ENCODE measurements at places on chromosomes 6 and 20.

- no peak for DNase-seq
Observed at GRCh38 chr20:19934792-19935491, 82.2 kb upstream of the NAA20 start.

GRCh38 chr6:53680489-53680888 is 14.9 kb upstream of the KLHL31 start:
- no peak for DNase-seq

GRCh38 chr20:48999890-49000870 is 45.9 kb upstream of the CSE1L start:
- no peak for DNase-seq

DNA sequence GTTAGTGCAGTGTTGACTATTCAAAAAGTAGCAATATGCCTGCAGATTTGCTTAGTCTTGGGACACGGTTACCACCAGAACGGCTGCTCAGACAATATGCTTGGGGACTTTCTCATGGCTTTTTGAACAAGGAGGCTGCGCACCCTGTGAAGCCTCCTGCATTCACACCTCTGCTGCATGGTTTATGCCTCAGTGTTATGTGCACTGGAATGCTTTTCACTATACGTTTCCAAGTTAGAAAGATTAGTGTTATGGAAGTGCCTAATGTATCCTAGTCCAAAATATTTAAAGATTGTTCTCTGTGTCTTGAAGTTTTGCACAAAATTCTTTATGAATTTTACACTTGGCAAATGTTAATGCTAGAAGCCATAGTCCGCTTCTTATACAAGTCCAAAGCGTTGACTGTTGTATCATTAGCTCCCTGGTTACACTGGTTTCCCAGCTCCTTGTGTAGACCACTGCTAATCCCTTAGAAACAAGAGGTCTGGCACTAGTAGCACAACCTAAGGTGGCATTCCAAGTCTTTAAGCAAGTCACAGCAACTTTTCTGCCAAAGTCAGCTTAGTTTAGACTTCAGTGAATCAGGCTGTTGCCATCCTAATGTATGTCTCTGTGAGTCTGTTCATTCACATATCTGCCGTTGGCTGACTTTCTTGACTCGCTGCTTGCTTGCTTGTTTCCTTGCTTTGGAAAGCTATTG is 26.3 kb upstream of the SLC22A1 start:
- DNase-seq = no peak

DNA sequence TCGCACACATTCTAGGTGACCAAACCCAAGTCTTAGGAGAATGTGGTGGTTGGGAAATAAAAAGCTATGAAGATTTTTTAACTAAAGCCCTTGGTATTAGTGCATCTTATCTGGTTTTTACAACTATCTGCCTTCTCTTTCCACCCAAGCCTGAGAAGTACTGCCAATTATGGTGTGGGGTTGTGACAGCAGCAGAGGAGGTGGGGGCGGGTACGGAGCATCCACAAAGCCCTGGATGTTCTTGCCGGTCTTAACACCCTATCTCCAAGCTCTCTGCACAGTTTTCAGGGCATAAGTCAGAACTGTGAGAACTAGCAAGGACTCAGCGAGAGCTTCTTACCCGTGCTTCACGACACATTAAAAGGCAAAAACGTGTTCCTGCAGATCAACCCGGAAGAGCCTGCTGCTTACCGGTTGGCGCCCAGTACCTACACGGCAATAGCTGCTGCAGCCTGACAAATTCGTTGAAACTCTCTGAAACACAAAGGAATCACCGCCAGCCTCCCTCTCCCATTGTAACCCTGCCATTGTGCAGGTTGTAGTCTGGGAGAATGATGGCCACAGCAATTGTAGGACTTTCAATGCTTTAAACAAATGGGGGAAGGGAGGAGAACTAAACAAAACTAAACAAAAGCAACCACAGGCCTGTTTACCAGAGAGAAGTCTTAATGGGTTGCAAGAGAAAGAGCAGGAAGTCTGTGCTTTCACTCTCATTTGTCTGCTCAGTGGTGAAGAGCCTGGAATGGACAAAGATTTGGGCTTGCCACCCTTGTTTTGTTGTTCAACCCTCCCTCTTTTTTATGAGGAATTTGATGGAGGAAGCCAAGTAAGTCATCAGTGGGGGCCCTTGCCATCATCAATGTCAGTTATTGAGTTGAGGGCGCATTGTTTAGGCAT is 461.0 kb upstream of the JARID2 start:
- no peak for DNase-seq

DNA sequence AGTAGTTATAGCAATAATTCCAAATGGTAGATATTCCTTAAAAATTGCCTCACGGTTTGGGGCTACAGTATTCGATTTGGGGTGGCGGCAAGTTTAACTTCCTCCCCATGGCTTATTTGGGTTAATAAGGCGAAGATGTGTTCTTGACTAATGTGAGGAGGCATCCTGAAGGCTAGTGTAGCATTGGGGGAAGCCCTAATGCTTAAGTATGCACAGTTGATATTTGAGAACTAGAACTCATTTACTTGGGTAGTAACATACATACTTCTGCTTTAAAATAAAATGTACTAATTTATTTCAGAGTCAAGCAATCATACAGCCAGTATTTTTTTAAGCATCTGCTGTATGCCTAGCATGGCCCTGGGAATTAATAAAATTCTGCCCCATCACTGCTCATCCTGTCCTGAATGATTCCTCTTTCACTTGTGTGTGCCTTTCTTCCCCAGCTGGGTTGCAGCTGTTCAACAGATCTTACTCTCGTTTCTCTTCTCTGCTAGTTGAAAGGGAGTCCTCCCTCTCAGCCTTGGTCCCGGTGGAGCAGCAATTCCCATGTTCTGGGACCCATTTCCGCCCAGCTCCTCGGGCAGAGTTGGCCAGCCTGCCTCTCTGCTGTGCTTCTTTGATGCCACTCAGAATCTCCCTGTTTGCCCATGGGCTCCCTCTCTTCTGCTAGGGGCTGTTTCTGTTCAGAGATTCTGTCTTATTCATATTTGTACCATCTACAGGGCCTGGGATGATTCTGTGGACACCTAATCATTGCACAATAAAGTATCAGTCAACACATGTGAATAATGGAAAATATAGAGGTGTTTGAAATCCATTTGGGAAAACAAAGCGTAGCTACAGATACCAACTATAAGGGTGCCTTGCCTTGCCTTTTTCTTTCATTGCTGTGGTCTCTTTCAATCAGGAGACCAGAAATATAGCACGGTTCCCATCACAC is 104.8 kb downstream of the ARID1B start:
- no peak for DNase-seq

GRCh38 chr20:47440857-47441773 is 60.6 kb upstream of the NCOA3 start:
- DNase-seq = no peak

- DNase-seq = no peak
Observed at GRCh38 chr6:71043902-71044301, 87.0 kb upstream of the B3GAT2 start.

DNA sequence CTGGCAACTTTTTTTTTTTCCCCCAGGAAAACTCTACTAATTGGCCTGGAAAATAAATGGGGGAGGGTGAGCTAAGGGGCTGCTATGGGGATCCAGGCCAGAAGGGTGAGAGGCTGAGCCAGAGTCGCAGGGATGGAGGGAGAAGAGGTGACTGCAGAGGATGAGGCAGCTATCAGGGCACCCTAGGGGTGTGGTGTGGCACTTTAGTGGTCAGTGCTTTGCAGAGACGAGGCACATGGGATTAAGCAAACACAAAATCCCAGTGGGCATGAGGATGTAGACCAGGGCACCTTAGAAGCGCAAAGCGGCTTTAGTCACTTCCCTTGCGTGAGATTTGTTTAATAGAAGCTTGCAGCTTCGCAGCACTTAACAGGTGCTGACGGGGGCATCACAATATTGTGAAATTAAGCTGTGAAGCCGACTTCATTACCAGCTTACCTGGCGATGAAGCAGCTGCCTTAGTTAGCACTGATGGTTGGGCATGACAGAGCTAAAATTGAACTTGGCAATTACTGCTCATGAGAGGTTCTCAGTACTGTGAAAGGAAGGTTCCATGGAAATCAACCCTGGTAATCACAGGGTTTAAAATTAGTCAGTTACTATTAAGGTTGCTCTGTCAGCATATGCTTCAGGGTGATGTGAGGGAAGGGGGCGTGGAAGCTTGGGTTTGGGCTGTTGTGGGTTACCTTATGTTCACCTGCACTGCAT is 26.0 kb downstream of the TOX2 start:
- no peak for DNase-seq

DNA sequence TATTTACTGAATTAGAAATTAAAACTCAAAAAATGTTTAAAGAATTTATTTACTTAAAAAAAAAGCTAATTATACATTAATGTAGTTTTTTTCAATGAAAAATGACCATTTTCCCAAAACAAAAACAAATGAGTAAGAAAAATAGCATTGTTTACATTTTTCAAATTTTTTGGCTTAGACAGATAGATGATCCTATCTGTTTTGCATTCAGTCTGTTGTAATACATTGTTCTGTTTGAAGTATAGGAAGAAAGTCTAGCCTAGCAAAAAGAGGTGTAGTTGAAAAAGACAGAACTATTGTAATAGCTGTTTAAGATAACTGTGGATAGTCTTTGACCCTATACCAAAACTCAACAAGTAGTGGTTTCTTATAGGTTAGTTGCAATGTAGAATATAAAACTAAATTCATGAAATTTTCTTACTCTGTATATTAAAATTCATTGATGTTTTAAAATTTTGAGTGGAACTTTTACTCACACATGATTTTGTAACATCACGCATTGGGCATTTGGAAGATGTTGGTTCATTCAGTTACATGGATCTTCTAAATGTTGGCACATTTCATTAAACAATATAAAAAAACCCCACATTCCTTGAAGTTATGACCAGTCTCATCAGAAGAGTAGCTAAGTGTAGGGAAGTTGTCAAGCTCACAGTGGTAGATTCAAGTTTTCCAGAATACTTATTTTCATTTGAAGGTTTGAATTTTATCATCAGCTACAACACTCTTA is 62.0 kb downstream of the KCNS1 start:
- DNase-seq = no peak

DNA sequence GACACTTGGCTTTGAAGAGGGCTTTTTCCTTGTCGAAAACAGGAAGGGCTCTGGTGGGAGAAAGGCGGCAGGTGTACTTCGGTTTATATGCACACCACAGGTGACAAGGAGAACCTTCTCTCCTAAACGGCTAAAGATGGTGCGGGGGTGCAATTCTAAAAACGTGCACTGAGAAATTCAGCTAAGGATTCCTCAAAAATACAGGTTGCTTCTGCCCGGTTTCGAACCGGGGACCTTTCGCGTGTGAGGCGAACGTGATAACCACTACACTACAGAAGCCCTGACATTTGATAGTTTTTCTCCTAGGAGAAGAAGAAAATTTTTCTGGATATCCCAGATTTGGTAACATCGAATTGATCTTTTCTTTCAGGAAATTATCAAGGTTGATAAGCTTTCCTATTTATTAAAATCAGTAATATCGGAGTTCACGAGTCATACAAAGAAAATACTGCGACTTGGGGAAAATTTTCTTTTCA is 32.0 kb downstream of the POM121L2 start:
- DNase-seq = no peak

DNA sequence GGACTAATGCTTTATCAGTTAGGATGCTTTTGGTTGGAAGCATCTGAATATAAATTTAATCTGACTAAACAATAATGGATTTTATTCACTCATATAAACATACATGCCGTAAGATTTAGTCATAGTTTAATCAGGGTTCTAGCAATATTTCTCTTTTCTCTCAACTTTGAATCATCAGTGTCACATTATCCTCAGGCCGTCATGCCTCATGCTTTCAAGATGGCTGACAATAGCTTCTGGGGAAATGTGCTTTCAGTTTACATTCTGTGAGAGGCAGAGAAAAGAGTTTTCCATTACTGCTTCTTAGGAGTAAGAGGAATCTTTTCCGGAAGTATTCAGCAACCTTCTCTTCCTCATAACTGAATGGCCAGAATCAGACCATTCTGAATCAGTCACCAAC is 162.2 kb downstream of the GJA1 start:
- DNase-seq = no peak

DNA sequence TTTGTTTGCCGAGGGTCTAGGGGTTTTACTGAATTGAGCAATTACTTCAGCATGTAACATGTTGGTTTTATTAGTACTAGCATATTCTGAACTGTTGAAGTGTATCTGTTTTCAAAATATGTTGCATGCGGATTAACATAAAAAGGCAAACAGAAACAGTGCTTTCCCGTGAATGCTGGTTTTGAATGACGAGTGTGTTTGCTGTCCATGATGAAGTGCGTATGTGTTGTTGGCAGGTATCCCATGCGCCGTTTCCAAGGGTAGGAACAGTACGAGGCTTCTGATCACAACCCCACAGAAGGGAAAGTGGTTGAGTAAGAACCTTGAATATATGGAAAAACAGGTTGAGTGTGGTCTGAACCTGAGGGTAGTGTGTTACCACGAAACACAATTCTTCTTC is 232.9 kb downstream of the SAMD5 start:
- no peak for DNase-seq

- no peak for DNase-seq
Observed at GRCh38 chr6:54717849-54718455, 128.6 kb upstream of the FAM83B start.

DNA sequence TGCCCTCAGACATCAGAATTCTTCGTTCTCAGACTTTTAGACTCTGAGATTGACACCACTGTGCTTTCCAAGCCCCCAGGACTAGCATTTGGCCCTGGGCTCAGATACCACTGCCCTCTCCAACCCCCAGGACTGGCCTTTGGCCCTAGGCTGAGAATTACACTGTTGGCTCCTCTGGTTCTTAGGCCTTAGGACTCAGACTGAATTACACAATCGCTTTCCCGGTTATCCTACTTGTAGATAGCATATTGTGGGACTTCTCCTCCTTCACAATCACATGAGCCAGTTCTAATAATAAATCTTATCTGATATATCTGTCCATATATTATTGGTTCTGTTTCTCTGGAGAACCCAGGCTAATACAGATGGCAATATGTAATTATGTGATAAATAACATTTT is 1725.5 kb downstream of the GRIK2 start:
- DNase-seq = no peak

GRCh38 chr20:45266977-45267376 is 12.6 kb upstream of the SLPI start:
- no peak for DNase-seq

GRCh38 chr6:14816116-14816859 is 429.6 kb upstream of the JARID2 start:
- no peak for DNase-seq

- DNase-seq = no peak
Observed at GRCh38 chr6:9295644-9296043, 860.3 kb upstream of the SLC35B3 start.

DNA sequence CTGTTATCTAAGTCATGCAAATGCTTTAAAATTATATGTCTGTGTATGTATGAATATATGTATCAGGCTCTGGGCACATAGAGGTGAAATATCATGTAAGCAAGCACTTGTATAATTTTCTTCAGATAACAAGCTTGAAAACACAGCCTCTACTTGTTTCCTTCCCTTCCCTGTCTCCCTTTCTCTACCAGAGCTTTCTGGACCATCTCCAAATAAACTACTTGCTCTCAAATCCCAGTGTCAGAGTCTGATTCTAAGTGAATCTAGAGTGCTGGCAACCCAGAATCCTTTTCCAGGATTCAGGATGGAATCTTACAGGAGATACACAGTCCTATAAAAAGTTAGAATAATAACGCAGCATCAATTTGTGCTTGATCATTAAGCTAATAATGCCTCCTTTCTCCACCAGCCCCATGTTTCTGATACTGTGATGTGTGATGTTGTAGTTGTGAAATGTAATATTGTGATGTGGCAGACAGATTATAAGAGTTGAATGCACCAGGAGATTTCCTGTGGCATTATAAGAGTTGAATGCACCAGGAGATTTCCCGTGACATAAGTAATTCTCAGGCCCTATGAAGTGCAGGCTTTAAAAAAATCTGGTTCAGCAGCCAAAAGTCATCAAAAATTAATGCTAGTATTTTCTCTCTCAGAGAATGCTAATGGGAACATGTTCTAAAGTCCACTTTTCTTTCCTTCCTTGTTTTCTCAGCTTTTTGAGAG is 89.6 kb downstream of the PCSK2 start:
- DNase-seq = no peak

Measured in NCI-H187 treated with DMSO at 0.1 percent for 48 hours (cell line).